Fibroblast of skin of right biceps (primary cell): ENCODE measurements at places on chromosomes 7 and 10.

DNA sequence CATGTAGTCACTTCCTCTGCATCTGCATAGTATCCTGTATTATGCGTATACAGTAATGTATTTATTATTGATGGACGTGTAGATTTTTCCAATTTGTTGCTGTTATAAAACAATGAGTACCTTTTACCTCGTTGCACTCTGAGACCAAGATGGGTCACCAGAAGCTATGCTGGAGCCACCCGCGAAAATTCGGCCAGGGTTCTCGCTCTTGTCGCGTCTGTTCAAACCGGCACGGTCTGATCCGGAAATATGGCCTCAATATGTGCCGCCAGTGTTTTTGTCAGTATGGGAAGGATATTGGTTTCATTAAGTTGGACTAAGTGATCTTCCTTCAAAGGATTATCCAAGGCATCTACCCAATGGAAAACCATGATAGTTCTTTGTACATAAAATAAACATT is 1.0 kb downstream of the PSMC2 start:
- no peak for DNase-seq

- no peak for DNase-seq
Measured at GRCh38 chr7:83065714-83066113, 97.0 kb downstream of the PCLO start.

DNA sequence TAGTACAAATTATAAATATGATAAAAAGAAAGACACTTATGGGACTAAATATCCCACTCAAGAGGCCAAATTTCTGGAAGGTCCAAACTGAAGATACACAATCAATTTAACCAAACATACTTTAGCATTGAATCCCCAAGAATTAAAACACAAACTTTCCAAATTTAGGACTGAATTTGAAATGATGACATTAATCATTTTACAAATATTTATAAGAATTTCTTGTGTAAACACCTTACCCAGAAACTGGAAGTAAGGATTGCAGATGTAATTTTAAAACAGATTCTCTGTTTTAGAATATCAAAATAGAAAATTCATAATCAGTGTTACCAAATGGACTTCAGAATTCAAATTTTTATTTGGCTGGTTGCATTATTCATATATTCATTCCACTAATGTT is 588.2 kb upstream of the KCND2 start:
- peak; percentile 1 for DNase-seq

DNA sequence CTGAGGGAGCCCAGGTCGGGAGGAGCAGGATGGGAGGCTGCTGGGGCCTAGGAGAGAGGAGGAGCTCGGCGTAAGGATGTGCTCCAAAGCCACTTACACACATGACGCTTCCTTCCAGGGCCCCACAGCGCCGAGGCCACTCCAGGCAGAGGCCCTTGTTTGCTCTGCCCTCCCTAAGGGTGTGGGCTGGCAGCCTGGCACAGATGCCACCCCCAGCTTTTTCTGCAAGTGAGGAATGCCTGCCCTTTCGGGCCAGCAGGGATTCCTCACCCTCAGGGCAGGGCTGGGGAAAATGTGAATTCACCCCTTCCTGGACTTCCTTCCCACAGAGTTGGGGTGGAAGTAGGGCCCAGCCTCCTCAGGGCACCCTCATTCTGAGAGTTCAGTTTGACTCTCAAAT is 5.6 kb upstream of the AQP1 start:
- no peak for DNase-seq

- DNase-seq = no peak
Measured at GRCh38 chr7:5334671-5335070, 51.9 kb downstream of the SLC29A4 start.

DNA sequence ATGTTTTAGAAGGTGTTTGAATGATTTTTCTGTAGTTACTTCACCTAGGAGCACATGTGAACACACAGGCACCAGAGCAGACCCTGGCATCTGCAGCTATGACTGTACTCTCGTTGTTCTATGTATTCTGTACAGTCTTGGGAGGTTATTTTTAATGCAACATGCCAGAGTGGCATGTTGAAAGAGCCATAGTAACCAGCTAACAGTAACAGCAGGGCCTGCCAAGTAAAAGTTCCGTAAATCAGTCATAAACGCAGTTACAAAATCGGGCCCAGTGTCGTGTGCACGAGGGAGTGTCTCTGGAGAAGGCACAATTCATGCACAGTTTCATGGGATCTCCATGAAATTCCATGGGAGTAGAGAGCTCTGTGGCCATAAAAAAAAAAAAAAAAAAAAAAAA is 108.3 kb upstream of the CDK6 start:
- no peak for DNase-seq

GRCh38 chr7:115932880-115933279 is 97.7 kb downstream of the TFEC start:
- no peak for DNase-seq

GRCh38 chr7:29314148-29314547 is 119.6 kb downstream of the CHN2 start:
- no peak for DNase-seq

GRCh38 chr7:44081266-44081748 is 1.0 kb downstream of the POLM start:
- DNase-seq = no peak

DNA sequence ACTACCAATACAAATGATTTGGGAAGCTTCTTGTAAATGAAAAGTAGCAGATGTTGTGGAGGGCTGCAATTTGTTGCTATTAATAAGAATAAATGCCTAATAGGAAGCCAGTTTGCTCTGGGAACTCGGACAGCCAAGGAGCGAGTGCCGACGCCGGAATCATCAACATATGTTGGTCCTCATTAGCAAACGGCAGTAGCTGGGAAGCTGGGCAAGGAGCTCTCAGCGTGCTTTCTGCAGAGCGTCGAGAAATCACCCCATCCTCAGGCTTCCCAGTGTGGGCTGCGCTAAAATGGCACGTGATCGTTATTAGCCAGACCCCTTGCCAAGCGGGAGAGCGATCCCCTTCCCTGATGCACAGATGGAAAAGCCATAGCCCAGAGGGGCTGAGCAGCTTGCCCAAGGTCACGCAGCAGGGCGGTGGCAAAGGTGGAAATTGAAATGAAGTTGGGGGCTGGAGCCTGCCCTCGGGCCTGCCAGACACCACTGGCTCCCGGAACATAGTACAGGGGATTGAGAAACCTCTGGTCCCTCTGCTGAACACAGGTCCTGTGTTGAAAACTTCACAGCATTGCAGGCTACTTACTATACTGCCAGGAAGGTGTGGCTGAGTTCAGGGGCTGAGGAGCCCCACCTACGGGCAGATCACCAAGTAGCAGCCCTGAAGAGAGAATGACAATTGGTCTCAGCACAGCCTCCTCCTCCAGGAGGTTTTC is 326.9 kb downstream of the PLXNA4 start:
- peak; percentile 55 for DNase-seq

DNA sequence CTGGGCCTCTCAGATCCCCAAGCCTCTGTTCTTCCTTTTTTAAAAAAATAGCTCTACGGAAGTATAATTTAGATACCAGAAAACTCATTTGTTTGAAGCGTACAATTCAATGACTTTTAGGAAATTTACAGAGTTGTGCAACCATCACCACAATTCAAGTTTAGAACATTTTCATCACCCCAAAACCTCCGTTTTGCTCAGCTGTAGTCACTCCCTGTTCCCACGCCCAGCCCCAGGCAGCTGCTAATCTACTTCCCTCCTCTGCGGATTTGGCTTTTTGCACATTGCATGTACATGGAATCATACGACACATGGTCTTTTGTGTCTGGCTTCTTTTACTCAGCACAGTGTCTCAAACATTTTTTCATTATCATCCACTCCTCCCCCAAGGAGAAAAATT is 229.2 kb downstream of the TCF7L2 start:
- peak; percentile 15 for DNase-seq

- DNase-seq = no peak
Measured at GRCh38 chr10:129728246-129728820, 235.7 kb downstream of the EBF3 start.

- DNase-seq = peak; percentile 14
Measured at GRCh38 chr10:72509206-72509799, 116.6 kb downstream of the MICU1 start.

DNA sequence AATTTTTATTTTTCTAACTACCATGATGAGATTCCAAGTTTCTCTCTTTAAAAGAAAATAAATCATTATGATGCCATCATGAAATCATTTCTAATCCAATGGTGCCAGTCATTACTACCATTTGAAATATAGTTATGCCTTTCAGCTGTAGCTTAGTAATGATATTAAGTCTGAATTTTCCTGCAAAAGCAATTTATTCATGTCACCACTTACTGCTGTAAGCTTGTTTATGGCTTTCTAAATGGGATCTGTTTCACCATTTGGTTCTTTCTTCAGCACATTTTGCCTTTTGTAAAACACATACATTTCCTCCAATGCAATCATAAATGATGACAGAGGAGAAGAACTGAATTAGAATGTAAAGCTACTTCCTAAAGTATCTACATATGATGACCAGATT is 130.5 kb downstream of the SEM1 start:
- DNase-seq = no peak

DNA sequence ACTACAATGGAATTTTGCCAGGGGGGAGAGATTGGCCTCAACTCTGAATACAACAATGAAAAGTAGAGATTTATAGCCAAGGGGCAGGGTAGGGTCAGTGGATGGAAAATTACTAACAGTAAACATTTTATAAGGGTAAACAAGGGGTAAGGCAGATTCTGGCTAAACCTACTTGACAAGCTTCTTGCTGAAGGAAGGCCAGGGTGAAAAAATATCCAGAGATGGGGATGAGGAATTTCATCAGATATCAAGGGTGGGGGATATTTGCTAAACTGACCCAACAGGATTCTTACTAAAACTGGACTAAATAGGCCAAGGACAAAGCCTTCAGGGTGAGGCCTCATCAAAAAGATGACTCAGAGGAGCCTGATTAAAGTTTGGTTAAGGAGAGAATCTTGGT is 156.3 kb downstream of the RTKN2 start:
- no peak for DNase-seq

GRCh38 chr7:43496596-43496995 is 86.3 kb upstream of the STK17A start:
- DNase-seq = no peak

DNA sequence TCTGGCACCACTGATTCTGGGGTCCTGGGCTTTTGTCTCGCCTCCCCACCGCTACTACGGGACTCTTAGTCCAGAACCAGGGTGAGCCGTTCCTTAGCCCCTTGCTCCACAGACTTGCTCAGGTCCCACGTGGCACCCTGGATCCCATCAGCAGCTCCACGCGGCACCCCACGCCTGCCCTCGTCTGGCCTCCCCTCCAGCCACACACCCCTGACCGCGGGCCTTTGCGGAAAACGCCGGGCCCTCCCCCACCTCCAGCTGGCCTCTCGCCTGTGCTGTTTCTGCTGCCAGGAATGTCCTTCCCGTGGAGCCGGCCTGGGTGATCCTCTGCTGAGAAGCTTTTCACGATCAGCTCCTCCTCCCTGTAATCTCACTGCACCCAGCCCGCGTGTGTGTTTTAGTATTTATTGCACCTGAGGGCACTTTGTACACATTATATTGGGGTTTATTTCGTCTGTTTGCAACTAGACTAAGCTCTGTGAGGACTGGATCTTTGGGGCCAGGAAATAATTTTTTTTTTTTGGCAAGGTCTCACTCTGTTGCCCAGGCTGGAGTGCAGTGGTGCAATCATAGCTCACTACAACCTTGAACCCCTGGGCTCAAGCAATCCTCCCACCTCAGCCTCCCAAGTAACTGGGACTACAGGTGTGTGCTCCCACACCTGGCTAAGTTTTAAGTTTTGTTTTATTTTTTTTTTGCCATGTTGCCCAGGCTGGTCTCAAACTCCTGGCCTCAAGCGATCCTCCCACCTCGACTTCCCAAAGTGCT is 10.5 kb upstream of the TTYH3 start:
- DNase-seq = peak; percentile 62

DNA sequence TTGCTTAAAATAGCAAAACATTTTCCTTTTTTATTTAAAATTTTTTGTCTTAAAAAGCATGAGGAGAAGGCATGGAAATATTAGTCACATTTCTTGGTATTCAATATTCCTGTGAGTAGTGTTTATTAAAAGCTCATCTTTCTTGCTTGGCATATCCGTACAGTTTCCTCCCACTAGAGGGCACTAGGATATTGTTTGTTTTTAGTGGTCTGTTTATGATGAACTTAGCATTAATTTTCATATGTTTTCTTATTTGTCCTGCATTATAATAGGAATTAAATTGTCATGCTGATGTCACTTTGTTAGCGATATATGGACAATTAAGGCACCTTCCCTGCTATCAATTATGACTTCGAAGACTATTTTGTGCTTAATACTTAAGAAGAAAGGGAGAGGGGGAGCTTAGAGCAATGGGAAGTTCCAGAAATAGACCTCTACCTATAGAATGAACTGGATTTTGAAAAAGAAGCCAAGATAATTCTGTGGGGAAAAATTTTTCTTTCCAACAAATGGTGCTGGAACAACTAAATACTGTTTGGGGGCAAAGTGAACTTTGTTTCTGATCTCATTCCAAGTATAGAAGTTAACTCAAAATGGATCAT is 91.0 kb upstream of the STRIP2 start:
- peak; percentile 43 for DNase-seq

- DNase-seq = peak; percentile 25
Measured at GRCh38 chr10:12350167-12350872, 973 bp downstream of the CAMK1D start.

GRCh38 chr10:71382757-71383156 is 14.0 kb upstream of the CDH23 start:
- peak; percentile 15 for DNase-seq

DNA sequence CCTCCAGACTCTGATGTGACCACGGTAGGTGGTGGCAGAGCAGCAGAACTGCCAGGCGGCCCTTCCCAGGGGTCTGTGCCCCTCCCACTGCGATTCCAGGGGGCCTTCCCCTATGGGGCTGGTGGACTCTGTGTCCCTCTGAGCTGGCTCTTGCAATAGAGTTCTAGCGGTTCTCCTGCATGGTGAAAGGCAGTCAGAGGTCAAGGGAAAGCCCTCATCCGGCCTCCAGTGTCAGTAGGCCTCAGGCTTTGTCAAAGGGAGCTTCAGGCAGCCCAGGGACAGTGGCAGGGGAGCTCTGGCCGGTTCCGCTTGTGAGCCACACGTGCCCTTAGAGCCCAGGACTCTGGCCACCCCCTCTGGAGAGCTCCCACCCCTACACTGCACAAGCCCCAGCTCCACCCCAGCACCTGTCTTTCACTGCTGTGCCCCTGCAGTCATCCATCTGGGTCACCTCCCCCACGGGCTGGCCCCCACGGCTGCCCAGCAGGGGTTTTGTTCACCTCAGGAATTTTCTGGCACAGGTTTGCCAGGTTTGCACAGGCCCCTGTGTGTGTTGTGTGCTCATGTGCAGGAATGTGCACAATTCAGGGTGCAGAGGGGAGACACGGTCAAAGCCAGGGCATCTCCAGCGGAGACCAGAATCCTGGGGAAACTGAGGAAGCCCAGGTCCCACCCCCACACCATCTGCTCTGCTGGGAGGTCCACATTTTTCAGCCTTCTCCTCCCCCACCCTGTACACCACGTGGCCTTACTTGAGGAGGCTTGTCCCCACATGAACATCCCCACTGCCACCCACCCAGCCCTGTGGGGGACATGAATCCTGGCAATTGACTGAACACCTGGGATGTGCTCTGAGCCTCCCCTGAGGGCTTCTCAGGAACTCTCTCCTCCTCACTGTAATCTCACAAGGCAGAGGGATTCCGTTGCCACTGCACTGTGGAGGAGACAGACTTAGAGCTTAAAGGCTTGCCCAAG is 23.8 kb downstream of the C10orf105 start:
- DNase-seq = no peak
